Heart left ventricle (tissue), 16 donors: ENCODE measurements at places on chromosomes 3 and 15. TPM values are rescaled to one million over a fixed set of nuclear protein-coding genes. Genes with fewer than 3 reads are reported as not detected.

The STAC gene
- total RNA-seq: 0.22 TPM

The SLC2A2 gene
- total RNA-seq: not detected

The SLC6A20 gene
- not detected for total RNA-seq

- H3K36me3 ChIP-seq: no peaks in the 10 kb centered on the region
- no peak overlapping the region for H3K27ac ChIP-seq
- H3K27me3 ChIP-seq: peaks cover 14% of the 10 kb centered on the region
- no peak for DNase-seq
- no peak overlapping the region for H3K4me3 ChIP-seq
Measured at GRCh38 chr15:79938143-79938542, 32.9 kb downstream of the BCL2A1 start.

DNA sequence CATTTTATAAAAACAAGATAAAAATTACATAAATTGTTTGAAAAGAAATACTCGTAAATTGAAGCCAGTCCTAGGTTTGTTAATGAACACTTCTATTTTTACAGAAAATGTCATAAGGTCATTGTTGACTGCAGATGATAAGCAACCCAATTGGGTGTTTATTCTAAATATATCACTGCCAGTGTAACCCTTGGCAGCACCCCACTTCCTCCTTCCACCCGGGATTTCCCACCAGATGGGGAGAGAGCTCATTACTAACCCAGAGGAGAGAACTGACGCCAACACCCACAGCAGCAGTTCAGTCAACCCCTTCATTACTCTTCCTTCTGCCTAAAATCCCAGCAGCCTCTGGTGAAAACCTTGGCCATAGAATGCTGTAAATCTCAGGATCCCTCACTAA is 307.6 kb downstream of the GAP43 start:
- no peak for DNase-seq
- no peak overlapping the region for H3K27ac ChIP-seq
- no peak overlapping the region for H3K4me3 ChIP-seq
- no peaks in the 10 kb centered on the region for H3K4me1 ChIP-seq

GRCh38 chr15:36658312-36658711 is 78.9 kb downstream of the CDIN1 start:
- H3K4me1 ChIP-seq: no peaks in the 10 kb centered on the region
- no peak for DNase-seq
- H3K27ac ChIP-seq: no peak overlapping the region
- H3K4me3 ChIP-seq: no peak overlapping the region
- H3K36me3 ChIP-seq: peaks cover 56% of the 10 kb centered on the region
- no peaks in the 10 kb centered on the region for H3K27me3 ChIP-seq
